ENCODE measurements at places on chromosomes 1 and 21.

GRCh38 chr1:68975212-68975933 is 478.5 kb upstream of the DEPDC1 start:
- no peak for DNase-seq

DNA sequence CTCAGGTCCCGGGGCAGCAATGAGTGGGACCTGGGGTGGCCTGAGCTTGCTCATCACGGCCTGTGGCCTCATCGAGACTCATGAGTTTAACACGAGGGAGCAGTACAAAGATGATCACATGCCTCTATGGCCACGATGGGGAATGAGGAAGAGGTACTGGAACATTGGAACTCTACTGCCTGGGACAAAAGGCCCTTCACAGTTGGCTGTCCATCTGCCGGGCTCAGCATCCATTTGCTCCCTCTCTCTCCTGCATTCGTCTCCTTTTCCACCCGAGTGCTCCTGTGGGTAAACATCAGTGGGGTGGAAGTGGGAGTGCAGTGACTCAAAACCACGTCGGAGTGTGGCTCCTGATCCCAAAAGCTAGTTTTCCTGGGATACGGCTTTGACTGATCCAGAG is 124.9 kb downstream of the KAZN start:
- no peak for DNase-seq

- DNase-seq = no peak
Measured at GRCh38 chr1:23200883-23201282, 16.4 kb downstream of the HTR1D start.

GRCh38 chr1:227197064-227197463 is 121.2 kb downstream of the CDC42BPA start:
- DNase-seq = no peak

- DNase-seq = no peak
Measured at GRCh38 chr21:38511662-38512243, 13.5 kb upstream of the ERG start.

DNA sequence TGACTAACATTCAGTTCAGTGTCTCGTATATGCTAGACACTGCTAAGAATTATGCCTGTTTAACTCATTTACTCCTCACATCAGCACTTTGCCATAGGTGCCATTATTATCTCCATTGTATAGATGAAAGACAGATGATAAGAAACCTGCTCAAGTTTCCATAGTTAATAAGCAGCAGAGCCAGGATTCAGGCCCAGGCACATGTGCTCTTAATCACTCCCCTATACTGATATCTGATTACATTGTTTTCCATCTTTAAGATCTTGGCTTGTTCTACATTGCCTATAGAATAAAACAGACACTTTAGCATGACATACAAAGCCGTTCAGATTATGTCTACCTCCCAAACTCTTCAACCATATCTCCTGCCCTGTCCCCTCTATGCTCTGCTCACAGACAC is 30.5 kb upstream of the USH2A start:
- no peak for DNase-seq

DNA sequence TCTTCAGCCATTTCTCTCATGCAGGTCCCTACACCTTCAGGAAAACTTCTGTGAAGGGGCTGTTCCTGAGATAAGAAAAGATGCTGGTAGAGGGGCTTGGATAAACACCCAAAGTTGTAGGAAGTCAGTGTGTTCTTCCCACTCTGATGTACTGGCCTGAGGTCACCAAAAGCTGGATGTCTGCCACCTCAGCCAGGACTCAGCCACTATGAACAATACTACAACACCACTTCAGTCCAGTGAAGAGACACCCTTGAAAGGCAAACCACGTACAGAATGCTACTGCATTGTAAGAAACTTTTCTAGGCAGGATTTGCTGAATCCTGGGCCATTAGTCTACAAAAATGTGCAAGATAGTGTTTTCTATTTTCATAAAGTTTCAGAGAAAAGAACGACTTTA is 2.4 kb downstream of the PTPN14 start:
- no peak for DNase-seq

DNA sequence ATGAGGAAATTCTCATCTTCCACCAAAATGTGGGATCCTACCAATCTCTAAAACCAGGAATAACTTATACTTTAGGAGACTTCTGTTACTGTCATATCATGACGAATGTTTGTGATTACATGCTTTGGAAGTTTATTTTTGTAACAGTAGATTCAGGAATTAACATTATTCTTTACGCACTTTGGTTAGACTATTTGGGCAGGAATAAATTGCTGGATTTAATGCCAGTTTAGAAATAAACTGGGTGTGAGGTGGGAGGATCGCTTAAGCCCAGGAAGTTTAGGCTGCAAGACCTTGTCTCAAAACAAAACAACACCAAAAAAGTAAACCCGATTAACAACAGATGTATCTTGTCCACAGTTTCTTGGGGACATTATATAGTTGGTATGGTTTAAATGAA is 52.1 kb downstream of the MIGA1 start:
- no peak for DNase-seq

DNA sequence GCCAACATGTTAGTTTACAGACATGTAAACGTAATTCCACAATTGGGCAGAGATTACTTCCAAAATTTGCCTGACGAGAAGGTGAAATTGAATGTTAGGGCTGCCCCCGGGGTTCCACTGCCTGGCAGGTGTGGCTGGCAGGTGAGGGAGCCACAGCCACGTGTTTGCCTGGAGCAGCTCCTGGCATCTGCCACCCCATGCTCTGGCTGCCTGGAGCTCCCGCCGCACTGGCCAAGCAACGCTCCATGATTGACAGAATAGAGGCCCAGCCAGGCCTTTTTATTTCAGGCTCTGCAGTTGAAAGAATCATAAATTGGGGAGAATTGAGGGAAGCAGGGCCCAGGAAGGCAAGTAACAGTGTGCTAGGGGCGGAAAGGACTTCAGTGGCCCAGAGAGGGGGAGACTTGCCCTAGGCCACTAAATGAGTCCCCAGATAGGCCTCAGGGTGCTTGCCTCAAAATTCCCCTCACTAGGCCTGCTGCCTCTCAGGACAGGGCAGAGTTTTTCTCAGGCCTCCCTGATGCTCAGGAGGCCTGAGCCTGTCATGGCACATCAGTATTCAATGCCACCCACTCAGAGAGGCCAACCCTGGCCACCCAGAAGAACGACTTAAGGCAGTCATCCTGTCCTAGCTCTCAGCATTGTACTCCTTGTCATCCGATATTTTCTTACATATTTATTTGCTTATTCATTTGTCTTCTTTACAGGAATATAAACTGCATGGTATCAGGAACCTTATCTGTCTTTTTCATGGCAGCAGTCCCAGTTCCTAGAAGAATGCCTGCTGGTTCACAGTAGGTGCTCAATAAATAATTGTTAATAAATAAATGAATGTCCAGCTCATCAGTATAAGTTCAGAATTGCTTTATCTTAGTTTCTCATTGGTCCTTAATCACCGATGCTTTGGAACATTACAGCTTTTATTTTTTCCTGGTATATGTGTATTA is 16.6 kb upstream of the S1PR1 start:
- DNase-seq = no peak

DNA sequence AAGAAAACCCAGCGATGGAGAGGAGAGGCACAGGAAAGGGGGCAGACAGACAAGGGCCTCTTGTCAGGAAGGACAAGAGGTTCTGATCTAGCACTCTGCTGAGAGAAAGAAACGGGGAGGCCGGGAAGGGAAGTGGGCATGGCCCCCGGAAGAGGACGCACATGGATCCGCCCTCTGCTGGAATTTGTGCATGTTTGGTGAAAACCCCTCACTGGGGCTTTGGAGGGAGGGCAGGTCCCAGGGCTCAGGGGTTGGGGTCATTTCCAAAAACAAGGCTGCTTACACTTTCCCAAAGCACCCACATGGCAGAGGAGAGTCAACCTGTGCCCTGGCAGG is 32.4 kb upstream of the ECE1 start:
- DNase-seq = no peak

Data from liver (tissue), 10 donors.